NK-92 treated with Interleukin-12 subunit alpha and Interleukin-12 subunit beta, amount 100 ng/mL, for 24 hours (cell line): ENCODE measurements at places on chromosomes 1 and 21.

- no peak for DNase-seq
Measured at GRCh38 chr1:225526878-225527277, 99.0 kb upstream of the LBR start.

DNA sequence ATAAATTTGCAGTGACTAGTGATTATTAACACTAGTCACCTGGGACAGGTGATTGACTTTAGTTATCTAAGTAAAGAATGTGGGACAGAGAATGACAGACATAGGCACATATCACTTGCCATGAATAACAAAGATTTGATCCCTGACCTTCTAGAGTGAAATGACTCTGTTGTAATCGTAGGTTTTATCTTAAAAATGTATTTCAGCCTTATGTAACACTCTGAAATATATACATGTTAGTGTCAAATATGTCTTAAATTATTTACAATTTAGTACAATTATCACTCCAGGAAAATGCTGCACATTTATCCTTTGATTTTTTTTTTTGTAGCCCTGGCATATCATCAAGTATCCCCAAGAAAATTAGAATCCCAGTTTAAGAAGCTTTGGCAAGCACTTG lies 186.4 kb upstream of the PTGFR start:
- no peak for DNase-seq

DNA sequence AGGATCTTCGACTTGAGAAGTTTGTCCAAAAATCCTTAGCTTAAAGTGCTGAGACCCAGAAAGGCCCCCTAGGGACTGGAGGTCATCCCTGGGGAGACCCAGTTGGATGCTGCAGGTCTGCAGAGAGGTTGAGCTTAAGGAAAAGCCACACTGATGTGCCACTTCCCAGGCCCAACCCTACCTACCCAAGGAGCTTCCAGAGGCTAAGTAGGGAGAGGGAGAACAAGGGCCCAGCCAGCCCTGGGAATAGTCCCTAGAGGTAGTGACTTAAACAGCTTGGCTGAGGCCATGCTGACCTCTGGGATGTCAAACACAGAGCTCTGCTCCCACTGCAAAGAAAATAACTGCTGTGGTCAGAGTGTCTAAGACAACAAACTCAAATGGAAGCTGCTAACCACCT lies 693.7 kb downstream of the MATN1 start:
- DNase-seq: no peak

- peak; percentile 40 for DNase-seq
Measured at GRCh38 chr1:110875216-110875731, 2.3 kb downstream of the CD53 start.

DNA sequence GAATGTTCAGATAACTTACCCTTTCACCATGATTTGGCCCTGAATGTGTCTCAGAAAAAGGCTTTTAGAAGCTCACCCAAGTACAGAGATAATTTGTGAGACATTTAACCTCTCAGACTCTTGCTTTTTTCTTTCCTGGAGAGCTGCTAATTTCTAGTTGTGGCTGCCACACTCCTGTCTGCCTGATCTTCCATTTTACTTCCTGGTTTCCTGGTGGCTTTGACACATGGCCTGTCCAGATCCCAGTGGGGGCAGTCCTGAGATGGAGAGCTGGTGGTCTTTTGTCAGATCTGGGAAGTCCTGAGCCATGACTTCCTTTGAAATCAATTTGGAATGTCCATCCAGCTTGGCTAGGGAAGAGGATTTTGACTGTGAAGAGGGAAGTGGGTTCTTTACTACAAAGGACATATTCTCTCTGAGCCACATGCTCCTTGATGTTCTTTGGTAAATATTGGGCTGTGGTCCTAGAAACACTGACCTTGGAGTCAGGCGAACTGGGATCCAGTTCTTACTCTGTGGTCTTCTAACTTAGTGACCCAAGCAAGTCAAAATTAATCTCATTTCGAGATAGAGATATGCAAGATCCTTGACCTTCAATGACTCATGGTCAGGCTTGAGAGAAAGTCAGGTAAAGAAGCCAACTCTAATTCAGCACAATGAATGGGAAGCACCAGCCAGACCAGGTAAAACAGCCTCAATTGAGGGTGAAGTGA lies 78.0 kb upstream of the HSD17B7 start:
- DNase-seq: no peak

- DNase-seq: no peak
Measured at GRCh38 chr21:16563795-16564194, 834.0 kb downstream of the USP25 start.

- no peak for DNase-seq
Measured at GRCh38 chr1:171801487-171801891, 20.0 kb downstream of the METTL13 start.

GRCh38 chr1:168347630-168348029 lies 67.0 kb downstream of the TBX19 start:
- DNase-seq: no peak

DNA sequence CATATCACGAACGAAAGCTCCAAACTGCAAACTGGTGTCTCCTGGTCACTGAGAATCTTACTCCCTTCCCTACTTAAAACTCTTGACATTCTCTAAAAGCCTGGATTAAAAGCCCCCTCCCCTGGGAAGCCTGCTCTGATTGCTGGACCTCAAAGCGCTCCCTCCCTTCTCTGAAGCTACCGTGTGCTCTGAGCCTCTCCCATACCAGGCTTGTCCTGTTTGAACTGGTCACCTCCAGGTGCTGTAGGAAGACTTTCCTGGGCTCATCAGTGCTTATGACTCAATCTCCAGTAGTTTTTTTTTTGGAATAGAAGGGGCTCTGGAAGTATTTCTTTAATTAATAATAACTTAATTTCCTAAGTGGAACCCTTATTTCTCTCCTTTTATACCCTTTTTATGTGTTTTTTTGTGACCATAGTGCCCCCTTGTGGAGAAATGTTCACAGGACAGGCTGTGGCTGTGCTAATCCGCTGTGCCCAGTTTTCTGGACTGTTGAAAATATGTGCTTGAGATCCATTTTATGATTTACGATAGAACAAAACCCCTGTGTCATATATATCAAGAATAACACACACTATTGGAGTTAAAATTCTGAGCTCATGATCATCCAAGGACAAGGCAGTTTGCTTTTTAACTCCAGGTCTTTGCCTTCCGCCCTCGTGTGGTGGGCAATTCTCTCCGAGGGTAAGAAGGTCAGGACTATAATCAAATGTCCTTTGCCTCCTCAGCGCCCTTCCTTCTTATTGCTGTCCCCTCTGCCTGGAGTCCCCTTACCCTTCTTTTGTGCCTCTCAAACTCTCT lies 16.9 kb downstream of the MTARC1 start:
- DNase-seq: no peak

GRCh38 chr1:219744652-219745469 lies 132.0 kb upstream of the ZC3H11B start:
- DNase-seq: no peak

DNA sequence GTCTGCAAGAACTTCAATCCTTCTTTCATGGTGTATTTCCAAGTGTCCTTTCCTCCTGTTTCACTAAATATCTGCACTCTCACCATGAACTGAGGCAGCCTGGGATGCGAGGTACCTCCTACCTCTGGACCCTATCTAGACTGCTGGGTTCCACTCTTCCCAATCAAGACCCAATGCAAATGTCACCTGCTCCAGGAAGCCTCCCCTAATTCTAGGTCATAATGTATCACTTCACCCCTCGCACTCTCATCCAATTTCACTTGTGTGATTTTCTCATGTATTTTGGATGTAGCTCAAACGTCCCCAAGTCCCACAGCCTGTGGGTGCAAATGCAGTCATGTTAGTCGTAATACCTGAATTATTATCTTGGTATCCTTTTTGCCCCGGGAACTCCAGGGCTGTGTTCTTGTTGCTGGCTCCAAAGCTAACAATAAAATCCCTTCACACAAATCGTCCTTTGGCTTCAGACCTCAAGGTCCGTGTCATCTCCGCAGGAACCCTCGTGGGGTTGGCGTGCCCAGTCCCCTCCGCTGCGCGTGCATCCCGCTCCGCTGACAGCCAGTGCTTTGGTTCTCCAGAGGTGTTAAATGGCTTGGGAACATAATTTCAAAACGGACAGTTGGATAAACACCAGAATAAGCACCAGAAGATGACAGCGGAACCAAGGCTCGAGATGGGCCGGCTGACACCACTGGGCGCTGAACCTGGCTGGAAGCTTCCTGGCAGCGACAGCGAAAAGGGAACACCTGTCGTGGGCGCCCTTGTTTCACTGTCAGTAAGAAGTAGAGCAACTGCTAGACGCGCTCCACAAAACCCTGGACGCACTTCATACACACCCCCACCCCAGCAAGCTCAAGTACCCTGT lies 1.0 kb upstream of the BACH1 start:
- DNase-seq: no peak

DNA sequence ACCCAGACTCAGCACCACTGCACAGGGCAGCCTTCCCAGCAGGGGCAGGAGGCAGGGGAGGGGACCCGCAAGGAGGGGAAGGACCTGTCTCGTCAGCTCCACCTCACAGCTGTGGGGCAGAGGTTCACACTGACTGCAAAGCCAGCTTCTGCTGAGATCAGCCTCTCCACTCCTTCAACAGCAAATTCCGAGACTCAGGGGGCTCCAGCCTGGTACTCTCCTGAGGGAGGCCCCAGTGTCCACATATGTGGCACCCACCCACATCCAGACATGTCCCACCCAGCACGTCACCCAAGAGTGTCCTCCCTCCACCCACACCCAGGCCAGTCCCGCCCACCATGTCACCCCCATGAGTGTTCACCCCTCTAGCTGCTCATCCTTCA lies 329.5 kb downstream of the NPHP4 start:
- no peak for DNase-seq

- no peak for DNase-seq
Measured at GRCh38 chr1:212606395-212607205, 2.0 kb upstream of the ATF3 start.

- no peak for DNase-seq
Measured at GRCh38 chr1:218705911-218706893, 361.1 kb downstream of the TGFB2 start.

GRCh38 chr1:86692641-86693040 lies 11.7 kb upstream of the SH3GLB1 start:
- no peak for DNase-seq

- DNase-seq: no peak
Measured at GRCh38 chr1:48917901-48918603, 141.4 kb upstream of the BEND5 start.

DNA sequence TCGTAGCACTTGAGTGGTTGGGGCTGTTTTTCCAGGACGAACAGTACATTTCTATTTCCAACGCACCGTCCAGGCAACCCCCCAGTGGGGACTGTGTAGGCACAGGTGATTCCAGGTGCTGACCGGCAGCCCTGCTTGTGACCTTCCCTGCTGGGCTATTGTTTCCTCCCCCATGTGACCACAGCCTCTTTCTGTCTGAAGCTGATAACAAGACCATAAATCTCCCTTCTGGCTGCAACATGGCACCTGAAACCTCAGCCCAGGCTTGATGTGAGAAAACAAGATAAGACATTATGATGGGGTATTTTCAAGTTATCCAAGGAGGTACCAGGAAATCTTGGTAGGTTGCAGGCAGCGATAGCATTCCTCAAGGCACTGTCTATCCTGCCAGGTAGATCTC lies 48.2 kb downstream of the HLX start:
- DNase-seq: no peak

DNA sequence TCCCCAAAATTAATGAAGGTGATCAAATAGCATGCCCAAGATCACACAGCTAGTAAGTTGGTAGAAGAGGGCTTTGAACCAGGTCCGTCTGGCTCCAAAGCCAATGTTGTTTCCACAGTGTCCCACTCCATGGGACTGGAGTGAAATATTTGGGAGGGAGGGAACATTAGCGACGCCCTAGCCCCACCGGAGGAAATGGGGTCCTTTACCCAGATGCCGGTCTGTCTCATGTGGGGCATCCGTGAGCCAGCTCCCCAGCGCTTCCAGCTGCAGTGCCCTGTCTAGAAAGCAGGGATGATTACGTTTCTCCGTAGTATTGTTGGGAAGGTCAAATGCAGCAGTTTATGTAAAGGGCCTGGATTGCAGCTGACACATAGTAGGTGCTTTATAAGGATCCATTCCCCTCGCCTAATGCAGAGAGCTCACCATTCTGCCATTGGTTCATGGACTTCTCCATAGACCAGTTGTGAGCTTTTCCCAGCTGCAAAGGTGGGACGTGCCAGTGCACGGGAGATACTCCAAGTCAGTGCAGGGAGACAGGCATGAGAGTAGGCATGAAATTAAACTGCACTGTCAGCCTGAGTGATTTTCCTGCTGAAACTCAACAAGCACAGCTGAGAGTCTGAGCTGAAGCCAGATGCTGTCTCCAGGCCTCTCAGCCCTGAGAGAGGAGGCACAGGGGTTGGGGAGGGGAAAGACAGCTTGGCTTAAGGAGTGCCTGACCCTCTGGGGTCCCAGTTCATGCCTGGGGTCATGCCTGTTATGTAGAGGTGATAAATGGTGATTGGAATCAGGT lies 24.7 kb downstream of the QSOX1 start:
- no peak for DNase-seq

- no peak for DNase-seq
Measured at GRCh38 chr1:236213534-236213933, 68.2 kb downstream of the ERO1B start.

DNA sequence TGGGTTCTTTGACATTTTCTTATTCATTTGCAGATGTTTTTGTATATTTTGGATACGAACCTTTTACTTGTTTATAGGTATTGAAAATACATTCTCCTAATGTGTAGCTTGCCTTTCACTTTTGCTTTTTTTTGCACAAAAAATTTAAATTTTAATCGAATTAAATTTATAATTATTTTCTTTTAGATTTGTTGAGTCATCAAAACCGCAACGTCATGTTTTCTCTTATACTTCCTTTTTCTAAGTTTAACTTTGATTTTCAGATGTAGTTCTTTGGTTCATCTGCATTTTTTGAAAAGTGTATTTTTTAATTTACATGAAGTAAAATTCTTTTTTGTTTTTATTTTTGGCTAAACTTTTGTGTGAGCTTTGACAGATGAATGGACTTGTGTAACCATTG lies 243.7 kb upstream of the DPYD start:
- no peak for DNase-seq

DNA sequence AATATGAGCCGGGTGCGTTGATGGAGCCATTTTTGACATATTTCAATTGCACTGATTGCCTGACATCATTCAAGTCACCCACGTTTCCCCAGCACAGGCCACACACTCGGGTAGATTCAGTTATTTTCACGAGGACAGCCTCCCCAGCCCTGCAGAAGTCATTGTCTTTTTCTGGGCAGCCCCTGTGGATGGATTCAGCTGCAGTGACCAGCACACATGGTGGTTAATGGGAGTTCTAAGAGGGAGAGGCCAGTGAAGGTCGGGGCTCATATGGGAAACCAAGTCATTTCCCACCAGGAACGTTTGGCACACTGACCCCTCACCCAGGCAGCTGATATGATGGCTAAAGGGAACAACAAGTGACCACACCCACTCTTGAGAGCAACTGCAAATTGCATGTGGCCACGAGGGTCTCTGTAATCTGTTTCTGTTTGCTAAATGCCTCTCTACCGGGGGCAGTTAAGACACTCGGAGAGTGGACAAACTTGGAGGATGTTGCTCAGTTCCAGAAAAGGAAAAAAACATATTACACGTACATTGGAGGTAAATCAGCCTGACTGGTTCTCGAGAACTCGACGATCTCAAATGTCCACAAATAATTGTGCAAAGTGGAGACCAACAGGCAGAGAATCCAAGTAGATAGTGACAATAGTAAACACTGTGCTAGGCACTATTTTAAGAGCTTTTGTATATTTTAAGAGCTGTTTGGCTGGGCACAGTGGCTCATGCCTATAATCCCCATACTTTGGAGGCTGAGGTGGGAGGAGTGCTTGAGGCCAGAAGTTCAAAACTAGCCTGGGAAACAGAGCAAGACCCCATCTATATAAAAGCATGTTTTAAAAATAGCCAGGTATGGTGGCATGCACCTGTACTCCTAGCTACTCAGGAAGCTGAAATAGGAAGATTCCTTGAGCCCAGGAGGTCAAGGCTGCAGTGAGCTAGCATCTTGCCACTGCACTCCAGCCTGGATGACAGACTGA lies 167.2 kb upstream of the IRF2BP2 start:
- DNase-seq: no peak
